Head of caudate nucleus (tissue), 42 donors: ENCODE measurements at places on chromosomes 4 and X.

DNA sequence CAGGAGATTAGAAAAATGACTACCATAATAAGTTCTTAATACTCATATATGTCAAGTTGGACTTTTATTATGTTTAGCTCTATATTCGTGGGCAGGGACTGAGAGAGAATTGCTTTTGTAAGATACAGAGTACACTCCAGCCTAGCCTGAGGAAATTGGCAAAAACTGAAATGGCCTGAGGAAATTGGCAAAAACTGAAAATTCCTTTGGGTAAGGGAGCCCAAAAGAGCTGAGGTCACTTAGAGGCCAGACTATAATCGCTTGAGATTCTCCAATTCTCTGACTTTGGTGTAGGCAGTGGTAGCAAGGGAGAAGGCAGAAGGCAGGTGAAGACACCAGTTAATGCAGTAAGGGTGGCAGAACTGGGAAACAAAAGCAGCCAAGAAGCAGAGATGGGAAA lies 124.5 kb upstream of the HCCS start:
- no peak for DNase-seq

- no peak for DNase-seq
These were observed 33.5 kb downstream of the MED28 start for GRCh38 chr4:17647927-17648326.

DNA sequence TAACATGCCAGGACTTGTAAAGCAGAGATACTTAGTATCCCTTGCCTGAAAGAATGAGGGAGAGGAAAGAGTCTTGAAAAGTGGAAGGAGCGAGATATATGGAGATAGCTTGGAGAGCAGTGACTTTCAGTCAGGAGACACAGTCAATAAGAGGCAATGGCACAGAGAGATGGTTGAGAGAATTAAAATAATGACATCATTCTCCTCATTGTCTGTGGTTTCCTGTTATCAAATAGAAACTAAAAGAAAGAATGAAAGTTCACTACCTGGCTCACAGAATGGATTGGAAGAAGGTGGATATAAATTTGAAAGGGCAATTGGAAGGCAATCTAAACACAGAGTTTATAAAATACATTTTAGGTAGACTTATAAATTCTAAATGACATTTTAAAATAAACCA lies 760.2 kb upstream of the AADAT start:
- no peak for DNase-seq

- peak; percentile 46 for DNase-seq
These were observed 8.6 kb upstream of the ZXDA start for GRCh38 chrX:57918750-57919436.

GRCh38 chr4:21885241-21885640 lies 63.3 kb downstream of the KCNIP4 start:
- DNase-seq = no peak

DNA sequence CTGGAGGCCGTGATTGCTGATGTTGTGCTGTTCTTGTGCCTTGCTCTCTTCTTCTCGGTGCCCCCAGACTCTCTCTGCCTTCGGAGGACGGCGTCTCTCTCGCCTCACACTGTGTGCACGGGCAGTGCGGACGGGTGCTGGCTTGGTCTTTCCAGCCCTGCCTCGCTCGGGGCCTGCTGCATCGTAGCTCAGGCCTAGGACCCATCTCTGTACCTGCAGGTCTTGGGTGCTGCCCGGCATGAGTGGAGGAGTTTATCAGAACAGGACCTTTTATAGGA lies 18.2 kb downstream of the RGS12 start:
- DNase-seq = no peak

DNA sequence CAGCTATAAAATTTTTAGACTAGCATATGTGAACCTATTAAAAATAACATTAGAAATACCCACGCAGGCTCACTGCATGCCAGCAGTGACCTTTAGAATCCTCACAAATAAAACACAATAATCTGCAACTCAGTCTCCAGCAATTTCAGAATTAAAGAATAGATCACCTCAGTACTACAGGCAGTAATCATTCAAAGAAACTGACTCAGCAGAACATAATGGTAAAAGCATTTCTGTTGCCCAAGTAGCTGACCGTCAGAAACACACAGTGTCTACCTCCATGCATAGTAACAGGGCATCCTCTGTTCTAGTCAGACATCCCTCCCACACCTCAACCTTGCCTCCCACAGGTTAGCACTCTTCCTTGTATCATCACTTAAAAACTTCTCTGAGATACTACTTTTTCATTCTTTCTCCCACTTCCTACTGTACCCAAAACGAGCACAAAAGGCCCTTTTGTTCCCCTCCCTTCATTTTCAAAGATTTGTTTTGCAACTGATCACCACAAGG lies 65.7 kb upstream of the BEND2 start:
- DNase-seq = no peak

DNA sequence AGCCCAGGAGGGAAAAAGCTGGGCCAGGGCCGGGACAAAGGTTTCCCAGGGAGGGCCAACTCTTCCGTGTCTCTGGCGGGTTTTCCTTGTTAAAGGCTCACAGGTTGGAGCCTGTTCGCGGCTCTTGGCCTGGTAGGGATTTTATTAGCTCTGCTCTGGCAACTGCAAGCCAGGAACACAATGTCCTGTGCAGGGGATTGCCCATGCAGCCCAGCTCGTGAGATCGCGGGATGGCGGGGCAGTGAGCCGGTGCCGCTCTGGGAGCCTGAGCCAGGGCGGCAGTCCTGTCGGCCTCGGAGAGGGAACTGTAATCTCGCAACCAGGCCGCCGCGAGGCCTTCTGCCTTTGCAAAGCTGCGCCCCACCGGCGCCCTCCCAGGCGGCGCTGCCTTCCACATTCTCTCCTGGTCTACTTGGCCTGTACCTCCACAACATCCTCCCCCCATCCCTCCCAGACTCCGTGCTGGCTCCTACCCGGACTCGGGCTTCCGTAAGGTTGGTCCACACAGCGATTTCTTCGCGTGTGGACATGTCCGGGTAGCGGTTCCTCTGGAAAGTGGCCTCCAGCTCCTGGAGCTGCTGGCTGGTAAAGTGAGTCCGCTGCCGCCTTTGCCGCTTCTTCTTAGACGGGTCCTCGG lies 2.1 kb downstream of the PITX2 start:
- DNase-seq = no peak

- DNase-seq = no peak
These were observed 115.7 kb upstream of the ZXDA start for GRCh38 chrX:58025979-58026378.

- peak; percentile 73 for DNase-seq
These were observed 183.2 kb downstream of the FBXW7 start for GRCh38 chr4:152352622-152353116.

GRCh38 chrX:15930585-15930984 lies 76.0 kb upstream of the AP1S2 start:
- DNase-seq = no peak

DNA sequence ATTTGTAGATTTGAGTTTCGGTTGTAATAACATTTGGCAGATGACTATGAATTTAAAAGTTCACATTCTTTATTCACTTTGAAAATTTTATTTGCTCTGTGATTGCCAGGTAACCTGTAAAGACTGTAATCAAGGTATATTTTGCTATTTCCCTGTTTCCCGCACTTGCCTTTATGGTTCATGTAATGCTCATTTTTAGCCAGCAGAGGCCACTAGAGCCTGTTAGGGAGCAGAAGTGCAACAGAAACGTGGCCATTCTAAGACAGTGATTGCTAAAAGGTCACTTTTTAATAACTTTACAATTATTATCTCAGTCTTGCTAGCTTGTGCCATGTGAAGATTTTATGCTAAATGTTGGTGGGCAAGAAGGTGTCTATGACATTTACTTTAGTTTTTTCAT lies 12.4 kb downstream of the YIPF6 start:
- no peak for DNase-seq

GRCh38 chr4:42965326-42965725 lies 72.8 kb downstream of the GRXCR1 start:
- no peak for DNase-seq

GRCh38 chr4:123878976-123879375 lies 482.4 kb downstream of the SPRY1 start:
- no peak for DNase-seq

DNA sequence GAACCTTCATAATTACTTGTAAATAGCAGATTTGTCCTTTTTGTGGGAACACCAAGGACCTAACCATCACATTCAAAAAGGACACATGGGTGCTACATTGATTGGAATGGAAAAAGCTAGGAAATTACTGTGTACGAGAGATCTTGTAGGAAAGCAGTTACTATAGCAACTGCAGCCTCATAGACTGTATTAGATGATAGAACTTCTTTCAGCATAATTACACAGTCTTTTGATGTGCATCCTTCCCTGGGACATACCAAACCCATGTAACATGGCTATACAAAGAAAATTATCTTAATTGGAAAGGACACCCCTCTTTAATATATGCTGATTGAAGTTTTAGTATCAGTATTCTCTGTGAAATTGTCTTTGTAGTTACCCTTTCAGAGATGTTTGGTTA lies 130.7 kb upstream of the CTSO start:
- DNase-seq = no peak

DNA sequence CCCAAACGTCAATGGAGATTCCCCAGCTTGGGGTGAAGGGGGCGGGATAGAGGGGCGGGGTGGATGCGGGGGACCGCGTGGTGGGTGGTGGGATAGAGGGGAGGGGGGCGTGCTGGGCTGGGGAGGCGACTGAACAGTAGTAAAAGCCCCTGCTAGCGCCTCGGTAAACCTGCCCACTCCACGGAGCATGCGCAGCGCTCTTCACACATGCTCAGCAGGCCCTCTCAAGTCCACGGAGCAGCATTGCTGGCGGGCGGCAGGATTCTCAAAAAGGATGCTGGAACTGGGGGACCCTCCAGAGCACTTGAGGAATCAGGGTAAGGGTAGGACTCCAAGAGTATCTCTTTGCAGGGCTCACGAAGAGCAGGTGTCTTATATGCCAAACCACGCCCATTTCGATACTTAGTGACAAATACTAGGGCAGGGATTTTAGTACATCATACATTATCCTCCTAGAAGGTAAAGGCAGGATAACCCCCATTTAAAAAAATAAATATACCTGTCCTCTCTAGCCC lies 378 bp upstream of the RPS6KA6 start:
- DNase-seq = peak; percentile 67

DNA sequence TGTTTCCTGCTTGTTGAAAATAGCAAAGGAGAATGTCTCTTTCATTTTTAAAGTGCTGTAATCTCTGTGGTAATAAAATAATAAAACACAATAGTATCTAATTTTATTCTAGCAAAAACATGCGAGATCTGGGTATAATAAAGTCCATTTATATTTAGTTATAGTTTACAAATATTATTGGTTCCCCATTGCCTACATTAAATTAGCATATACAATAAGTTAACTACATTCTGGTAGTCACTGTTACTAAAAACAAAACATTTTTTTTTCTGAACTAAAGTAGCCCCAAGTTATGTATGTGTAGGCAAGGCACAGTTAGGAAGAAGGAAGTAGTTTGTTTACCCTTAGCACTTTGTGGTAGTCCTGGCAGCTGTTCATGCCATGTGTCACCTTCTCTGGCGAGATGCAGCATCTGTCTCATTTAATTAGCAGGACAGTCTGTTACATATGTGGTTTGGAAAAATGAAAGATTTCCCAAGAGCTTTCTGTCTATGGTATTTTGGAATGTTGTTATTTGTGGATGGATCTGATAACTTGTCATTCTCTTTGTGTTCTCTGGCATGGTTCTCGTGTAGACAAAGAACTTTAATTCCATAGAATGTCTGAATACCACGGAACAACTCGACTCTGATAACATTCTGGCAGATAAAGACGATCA lies 231.3 kb upstream of the PITX2 start:
- no peak for DNase-seq

DNA sequence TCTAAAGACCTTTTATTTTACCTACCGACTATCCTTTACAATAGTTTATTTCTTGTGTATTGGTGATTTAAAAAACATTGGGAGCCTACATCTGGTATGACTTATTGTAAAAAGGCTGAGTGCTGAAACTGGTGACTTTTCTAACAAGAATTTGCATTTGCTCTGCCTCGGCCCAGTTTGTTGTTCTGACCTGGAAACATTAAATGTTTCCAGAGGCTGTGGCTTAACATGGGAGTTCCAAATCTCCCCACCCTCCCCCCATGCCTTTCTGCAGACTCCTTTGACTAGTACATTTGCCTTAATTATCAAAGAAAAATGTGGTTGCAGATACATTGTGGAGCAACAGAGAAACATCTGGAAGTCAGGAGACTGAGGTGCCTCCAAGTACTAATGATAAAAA lies 39.8 kb downstream of the SPCS3 start:
- no peak for DNase-seq

DNA sequence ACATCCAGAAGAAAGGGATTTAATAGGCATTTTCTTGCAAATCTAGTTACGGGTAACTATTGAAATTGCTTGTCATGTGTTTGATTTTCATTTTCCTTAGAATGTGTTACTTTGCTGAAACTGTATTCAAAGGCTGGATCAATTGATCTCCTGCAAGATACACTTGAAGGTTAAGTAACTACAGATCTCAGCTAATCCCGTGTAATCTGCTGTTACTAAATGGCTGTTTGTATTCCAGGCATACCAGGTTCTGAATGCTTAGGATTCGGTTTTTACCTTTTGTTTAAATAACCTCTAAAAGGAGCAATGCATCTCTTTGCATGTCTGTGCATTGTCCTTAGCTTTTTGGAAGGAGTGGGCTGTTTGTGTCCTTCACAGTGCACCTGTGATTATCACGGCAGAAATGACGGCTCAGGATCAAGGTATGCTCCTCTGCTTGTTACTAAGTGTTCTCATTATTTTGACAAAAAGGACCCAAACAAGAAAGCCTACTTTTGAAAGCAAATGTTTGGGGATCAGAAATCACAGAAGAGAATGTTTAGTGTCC lies at the start of gene LRIT3:
LRIT3 (plus strand) TSS at position 212 of the 547 bp plus-strand sequence; CDS start at position 307, 95 bp downstream.
- DNase-seq = no peak

GRCh38 chr4:131459430-131460101 lies 1689.5 kb upstream of the PCDH10 start:
- no peak for DNase-seq

- no peak for DNase-seq
These were observed 47.9 kb downstream of the SOWAHB start for GRCh38 chr4:76850010-76850441.

- no peak for DNase-seq
These were observed 2.9 kb upstream of the SPRY1 start for GRCh38 chr4:123393721-123394120.
